ENCODE measurements at places on chromosomes 2 and 18.
A peak's percentile ranks its signal among the peaks of the same experiment; 100 is the strongest.

- no peak for DNase-seq
Observed at GRCh38 chr2:53235836-53236582, 531.6 kb upstream of the CHAC2 start.

- DNase-seq: no peak
Observed at GRCh38 chr2:111221701-111222100, 101.0 kb downstream of the BCL2L11 start.

DNA sequence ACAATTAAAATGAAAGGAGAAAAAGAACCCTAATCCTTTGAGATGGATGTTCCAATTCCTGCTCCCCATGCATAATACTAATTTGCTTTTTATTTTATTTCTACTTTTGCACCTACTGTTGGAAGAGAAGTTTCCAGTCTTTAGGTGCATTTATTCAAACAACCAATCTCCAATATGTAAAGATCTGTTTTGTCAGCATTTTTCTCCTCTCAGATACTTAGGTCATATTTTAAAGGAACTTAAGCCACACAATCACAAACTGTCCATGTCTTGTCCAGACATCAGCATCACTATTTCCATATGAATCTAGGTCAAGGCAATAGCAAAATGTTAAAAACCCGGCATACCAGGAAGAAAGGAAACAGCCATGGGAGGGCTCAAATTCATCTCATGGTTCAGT is 1023.2 kb downstream of the BCL11A start:
- DNase-seq: no peak

DNA sequence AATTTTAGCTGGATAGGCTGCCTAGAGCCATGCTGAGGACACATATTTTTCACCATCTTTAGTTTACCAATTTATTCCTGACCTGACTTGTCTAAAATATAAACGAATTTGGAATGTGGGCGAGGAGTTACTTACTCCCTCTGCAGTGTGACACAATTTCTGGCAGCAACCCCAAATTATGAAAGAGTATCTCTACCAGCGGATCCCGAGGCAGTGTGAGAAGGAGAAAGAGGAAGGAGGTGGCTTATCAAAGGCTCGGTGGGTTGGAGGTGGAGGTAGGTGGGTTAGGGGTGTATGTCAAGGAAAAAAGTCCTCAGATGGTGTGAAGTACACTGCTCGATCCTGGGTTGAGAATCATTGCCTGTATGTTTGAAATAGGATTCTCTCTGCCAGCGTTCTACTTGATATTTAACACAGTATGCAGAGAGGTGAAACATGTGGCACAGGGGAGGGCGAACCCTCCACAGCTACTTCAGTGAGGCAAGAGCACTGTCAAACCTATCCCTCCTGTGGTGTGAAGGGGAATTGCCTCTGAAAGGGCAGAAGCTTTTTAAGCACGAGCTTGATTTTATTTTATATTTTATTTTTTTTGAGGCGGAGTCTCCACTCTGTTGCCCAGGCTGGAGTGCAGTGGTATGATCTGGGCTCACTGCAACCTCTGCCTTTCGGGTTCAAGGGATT is 76.0 kb downstream of the RFTN2 start:
- peak; percentile 7 for DNase-seq

DNA sequence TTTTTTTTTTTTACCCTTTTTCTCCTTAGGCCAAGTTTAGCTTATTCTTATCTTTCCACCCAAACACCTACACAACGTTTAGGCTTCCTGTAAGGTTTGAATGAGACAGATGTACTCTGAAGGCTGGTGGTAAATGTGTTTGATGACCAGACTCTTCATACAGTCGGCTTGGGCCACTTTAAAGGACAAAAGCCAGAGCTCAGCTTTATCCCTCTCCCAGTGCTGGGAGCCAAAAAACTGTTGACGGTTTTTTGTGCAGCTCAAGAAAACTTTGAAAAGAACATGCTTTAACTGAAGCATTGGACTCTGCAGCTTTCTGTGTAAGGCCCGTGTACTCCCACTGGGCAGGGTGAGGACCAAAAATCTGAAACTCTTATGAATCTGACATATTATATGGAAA is 15.4 kb downstream of the CD8A start:
- no peak for DNase-seq

DNA sequence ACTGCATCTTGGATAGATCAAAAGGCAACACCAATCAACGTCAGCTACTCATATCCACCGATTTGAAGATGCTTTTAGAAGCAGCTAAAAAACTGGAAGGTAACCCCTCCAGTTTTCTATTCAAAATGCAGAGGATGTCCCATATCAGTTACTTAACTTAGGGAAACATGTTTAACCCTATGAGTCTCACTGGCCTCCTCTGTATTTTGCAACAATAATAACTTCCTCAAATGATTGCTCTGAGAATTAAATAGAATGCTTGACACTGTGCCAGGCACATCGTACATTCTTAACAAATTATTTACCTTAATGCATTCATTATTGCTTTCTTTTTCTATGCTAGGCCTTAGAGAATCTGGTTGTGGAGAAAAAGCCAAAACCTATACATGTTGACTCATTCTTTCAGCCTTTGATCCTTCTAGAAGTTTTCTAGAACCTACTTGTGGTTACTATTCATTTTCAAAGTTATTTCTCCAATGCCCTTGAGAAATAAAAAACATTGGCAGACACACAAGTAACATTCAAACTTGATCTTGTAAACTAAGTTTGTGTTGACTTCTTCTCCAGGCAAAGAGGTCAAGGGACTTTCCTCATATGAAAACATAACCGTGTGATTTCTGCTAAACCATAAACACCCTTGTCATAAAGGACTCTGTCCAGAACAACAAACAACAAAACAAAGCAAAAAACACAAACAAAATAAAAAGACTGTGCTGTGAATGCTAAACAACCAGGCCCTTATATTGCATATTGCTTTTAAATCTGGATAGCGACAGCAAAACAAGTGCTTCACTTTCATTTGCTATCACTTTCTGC is 4.6 kb downstream of the DOCK10 start:
- no peak for DNase-seq

GRCh38 chr18:71902482-71902881 is 641.7 kb downstream of the CBLN2 start:
- no peak for DNase-seq

DNA sequence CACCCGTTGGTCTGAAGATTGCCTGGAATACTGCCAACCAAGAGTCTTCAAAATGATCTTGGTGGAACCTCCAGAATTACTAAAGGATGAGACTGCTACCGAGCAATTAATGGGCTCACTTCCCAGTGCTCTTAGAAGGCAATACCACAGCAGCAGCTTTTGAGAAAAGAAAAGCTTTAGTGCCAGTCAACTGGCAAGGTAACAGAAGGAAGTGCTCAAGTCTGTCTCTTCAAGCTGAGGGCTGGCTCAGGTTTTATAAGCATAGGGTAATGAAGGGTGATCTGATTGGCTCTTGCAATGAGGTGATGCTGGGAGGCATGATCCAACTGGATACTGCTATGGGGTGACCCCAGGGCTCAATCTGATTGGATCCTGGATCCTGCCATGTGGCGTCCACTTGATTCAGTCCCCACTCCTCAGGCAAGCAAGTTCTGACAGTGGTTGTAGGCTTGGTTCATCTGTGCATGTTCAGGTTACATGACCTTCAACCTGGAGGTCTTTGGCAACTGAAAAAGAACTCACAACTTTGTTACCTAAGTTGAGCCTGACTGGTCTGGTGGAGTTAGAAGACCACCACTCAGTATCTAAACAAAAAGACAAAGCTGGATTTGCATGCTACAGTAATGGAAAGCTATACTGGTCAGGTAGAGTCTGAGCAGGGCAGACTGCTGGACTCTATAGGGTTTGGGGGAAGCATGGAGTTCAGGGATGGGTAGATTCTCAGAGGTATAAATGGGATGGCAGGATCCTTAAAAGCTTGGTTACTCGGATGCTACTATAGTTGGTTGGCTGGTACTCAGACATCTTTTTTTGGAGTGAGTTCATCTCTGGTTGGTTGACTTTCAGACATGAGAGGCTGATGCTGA is 14.0 kb upstream of the RIF1 start:
- DNase-seq: no peak

DNA sequence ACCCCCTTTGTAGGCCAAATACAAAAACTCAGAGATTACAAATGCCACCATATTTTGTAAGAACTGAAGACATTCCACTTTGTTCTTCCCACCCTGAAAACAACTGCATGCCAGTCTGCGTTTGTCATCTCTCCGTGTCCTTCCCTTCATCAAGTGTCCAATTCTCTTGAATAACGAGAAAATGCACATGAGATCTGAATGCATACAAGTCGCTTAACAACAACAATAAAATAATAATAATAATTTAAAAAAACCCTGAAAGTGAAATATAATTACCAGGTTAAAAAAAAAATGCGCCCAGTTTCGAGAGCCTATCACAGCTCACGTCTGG is 2.0 kb upstream of the SETBP1 start:
- DNase-seq: no peak

GRCh38 chr18:42623935-42624334 is 491.6 kb downstream of the RIT2 start:
- no peak for DNase-seq

- no peak for DNase-seq
Observed at GRCh38 chr2:226956659-226957058, 120.8 kb downstream of the RHBDD1 start.

GRCh38 chr2:20250436-20250835 is 25.5 kb upstream of the SDC1 start:
- DNase-seq: no peak

GRCh38 chr2:37614061-37614738 is 57.2 kb downstream of the CDC42EP3 start:
- DNase-seq: no peak

- no peak for DNase-seq
Observed at GRCh38 chr2:65019675-65020195, 30.5 kb downstream of the SLC1A4 start.

GRCh38 chr18:44918142-44918476 is 237.4 kb downstream of the SETBP1 start:
- DNase-seq: no peak

- DNase-seq: no peak
Observed at GRCh38 chr18:55912071-55912470, 324.1 kb upstream of the TCF4 start.

DNA sequence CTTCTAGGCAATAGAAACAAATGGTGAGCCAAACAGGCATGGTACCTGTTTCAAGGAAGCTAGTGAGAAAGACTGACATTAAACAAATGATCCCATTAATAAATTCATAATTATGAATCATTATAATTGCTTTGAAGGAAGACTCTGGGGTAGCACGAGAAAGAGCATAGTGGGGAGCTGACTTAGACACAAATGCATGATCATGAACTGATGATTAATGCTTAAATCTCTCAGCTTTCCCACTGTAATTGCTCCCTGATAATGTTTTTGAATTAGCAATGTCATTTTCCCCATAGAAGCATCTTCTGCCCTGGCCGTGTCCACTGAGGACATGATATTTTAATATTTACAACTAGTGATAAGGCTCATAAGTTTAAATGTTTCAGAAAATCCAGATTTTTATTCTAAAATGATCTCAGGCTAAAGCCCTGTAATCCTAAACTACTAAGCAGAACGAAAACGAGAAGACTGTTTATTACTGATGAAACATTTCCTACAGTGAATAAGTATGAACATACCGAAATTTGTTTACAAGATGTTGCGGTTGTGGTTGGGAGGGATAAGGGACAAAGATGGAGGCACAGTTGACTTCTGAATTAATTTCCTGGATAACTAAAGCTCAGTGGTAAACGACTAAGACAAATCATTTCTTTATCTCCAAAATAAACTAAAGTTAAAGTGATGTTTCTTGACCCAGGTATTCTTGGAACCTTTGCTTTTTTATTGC is 47.3 kb upstream of the TACR1 start:
- no peak for DNase-seq

DNA sequence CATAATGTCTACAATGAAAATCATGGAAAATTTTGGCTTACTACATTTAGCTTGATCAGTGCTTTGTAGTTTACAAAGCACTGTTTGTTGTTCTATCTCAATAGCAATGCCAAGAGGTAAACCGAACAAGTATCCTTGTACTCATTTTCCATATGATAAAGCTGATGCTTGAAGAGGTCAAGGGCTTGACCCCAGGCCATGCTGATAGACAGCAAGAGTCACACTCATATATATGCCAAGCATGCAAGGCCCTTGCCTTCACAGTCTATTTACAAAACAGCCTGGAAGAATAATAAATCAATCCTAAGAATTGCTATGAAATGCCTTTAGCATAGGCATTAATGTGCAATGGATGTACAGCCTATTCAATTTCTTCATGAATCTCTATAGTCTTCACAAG is 71.8 kb downstream of the SLC8A1 start:
- no peak for DNase-seq

- DNase-seq: no peak
Observed at GRCh38 chr2:177445200-177445599, 52.6 kb downstream of the AGPS start.

DNA sequence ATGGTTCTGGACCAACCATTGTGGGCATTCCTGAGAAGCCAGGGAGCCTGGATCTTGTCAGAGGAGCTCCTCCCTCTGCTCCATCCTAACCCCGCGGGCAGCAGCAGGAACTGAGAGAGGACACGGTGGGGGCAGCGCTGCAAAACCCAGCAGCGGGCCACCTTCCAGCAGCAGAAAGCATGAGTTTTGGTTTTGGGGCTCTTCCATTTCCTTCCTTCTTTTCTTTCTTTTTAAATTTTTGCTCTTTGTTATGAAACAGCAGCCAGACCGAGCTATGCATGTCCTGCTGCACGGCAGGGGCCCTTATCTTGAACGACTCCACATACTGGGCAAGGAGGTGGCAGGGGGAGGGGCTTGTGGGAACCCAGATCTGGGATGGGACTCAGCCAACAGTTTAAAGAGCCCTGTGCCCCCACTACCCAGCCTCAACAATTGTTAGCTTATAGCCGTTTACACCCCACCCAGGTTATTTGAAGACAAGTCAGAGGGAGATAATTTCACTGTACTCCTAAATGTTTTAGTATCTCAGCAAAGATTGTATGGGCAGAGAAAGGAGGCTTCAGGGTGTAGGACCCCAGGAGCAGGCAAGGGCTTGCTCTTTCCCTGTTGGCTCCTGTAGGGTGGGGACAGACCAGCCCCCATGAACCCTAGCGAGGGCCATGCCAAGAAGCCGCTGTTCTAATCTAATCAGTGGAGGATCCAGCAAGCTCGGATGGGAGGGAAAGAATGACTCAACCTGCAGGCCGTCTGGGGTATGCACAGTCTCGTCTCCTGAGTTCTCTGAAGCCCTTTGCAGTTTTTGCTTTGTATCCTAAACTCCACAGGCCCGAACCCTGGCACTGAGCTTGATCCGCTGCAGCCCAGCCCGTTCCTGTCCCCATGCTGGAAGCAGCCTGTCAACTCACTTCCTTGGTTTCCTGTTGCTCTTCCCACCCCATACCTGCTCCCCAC is 75.3 kb downstream of the LRRFIP1 start:
- DNase-seq: peak; percentile 53

- peak; percentile 19 for DNase-seq
Observed at GRCh38 chr18:3060667-3061580, 48.0 kb upstream of the LPIN2 start.

Measured in CD4-positive, alpha-beta T cell (primary cell).